ENCODE measurements at places on chromosomes 3 and 15.

DNA sequence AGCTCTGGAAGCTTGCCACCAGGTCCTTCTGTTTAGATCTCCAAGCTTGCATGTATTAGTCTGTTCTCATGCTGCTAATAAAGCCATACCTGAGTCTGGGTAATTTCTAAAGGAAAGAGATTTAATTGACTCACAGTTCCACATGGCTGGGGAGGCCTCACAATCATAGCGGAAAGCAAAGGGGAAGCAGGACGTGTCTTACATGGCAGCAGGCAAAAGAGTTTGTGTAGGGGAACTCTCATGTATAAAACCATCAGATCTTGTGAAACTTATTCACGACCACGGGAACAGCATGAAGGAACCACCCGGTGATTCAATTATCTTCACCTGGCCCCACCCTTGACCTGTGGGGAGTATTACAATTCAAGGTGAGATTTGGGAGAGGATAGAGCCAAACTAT is 147.0 kb upstream of the PROK2 start:
- DNase-seq, result no peak

DNA sequence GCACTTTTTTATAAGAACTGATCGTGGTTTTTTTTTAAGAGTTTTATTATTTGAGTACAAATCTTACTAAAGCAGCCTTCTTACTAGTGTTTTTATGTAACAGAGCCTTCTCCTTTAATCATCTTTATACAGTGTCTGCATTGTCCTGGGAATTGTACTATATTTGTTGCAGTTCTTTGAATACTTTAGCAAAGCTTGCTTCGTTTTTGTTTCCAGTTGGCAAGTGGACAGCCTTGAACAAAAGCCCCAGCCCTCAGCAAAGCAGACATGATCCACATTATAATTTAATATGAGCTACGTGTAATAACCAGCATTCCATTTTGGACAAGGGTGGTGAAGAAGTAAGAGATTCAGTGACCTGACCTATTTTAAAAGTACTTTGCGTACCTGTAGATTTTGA is 112.2 kb upstream of the FLNB start:
- no peak for DNase-seq

DNA sequence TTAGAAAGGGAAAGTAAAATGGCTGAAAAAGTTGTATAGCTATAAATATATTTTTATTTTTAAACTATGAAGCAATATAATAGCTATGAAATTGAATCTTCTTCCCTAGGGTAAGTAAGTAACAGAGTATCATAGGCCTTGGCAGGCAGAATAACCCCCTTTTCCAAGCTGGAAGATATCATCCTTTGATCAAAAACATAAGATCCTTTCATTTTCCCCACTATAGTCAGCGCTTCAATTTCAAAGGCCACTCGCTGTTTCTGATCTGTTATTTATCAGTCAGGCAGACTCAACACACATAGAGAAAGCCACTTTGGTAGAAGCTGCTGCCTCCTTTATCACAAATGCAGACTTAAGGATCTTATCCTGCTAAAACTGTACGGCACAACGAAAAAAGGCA is 74.0 kb upstream of the UBE2E2 start:
- no peak for DNase-seq

DNA sequence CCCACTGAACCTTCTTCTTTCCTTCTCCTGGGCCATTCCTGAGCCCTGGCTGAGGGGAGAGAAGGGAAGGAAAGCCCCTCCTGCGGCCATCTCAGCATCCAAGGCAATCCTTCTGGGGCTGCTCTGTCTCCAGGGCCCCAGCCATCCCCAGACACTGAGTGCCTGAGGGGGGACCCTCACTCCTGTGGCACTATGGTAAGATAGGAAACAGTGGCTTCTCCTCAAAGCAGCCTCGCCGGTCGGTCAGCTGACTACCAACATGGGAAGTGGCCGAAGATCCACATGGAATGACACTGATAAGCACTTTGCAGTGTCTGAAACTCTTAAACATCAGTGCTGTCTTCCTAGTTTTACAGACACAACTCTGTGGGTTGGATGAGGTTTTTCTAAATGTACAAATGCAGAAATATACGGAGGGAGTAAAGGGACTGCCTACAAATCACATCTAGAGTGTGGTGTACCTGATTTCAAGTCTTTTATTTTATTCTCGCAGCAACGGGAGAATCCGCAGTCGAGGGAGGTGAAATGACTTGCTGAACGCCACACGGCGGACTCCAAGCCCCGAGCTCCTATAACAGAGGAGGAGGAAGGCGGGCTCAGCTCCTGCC is 973 bp upstream of the ITPKA start:
- no peak for DNase-seq

GRCh38 chr3:197471221-197472010 is 84.4 kb downstream of the BDH1 start:
- no peak for DNase-seq

GRCh38 chr3:71039332-71039731 is 544.2 kb downstream of the FOXP1 start:
- DNase-seq, result no peak

- no peak for DNase-seq
Measured at GRCh38 chr3:58129041-58129770, 81.6 kb downstream of the DNASE1L3 start.

GRCh38 chr15:62046078-62046743 is 14.0 kb downstream of the VPS13C start:
- DNase-seq, result no peak

- DNase-seq, result no peak
Measured at GRCh38 chr3:165476399-165477060, 280.3 kb upstream of the SLITRK3 start.

DNA sequence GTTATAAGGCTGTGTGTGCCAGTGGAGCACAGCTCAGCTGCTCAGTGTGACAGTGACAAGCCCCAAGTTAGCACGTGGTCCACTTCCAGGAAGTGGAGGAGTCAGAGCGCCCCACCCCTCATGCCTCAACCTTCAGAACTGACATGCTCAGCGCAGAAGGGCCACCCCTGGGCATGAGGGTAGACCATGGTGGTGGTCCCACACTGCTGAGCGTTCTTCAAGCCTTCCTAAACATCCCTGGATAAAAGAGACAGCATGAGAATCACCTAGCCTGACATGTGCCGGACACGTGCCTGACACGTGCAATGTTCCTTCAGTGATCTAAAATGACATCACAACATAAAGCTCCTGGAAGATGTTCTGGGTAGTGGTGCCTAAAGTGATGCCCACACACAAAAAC is 16.8 kb downstream of the ATP10A start:
- DNase-seq, result no peak

DNA sequence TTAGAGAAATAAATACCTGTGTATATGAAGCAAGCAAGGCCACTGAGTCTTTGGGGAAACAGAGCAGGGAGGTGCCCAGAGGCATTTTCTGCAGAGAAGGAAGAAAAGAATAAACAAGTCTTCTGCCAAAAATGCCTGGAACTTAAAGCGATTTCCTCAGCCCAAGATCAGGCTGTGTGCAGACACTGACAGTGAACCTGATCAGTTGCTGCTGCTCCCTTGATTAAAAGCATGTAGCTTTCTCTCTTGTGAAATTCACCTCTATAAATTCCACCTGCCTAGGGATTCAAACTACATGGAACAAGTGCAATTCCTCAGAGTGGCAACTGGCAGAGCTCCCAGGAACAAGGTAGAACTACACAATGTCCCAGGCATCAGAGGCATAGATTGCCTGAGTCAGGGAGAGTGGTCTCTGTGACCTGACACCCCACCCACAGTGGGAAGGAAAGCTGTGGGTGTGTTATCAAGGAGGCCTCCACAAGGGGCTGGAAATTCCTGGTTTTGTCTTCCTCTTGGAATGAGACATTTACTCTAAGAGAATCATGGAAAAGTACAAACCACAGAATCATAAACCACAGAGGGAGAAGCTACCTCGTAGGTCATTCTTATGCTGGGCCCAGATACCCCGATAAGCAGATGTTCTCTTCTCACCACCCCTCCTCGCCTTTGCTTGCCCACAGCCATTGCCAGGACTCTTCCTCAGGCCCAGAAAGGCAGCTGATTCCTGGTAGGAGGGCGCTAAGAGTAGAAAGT is 1.8 kb upstream of the ZBTB38 start:
- no peak for DNase-seq

GRCh38 chr15:65824941-65825544 is 33.0 kb upstream of the DENND4A start:
- no peak for DNase-seq

- DNase-seq, result no peak
Measured at GRCh38 chr15:41695750-41696436, 35.7 kb downstream of the MGA start.

GRCh38 chr15:92385096-92385495 is 8.6 kb upstream of the ST8SIA2 start:
- DNase-seq, result no peak

DNA sequence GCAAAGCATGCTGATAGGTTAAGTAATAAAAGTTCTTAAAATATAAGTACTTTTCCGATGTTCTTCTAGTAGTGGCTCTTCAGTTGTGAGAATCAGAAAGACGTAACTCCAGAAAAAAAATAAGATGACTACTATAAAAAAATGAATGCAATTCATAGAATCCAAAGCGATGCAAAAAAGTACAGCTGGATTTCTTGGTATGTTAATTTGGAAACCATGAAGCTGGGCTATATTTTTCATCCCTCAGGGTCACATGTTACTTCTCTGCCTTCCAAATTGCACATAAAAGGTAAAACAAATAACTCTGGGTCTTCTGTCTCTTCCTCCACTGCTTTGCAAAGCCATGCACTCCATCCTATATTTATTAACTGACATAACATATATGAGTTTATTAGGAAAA is 843.9 kb upstream of the DPPA4 start:
- no peak for DNase-seq

DNA sequence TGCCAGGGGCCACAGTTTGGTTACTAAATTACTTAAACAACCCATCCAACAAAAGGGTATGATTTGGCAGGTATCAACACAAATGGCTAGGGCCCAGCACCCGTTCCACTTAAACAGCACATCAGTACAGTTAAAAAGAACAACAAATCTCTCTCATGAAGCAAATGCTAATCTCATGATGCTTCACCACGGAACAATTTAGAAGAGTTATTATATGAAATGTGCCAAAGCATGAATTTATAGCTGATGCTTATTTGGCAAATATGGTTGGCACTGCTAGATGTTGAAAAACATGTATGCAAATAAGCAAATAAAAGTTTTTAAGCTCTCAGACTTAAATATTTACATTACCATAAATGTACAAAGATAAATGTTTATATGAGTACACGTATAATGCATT is 2.3 kb downstream of the PEAK1 start:
- DNase-seq, result no peak

DNA sequence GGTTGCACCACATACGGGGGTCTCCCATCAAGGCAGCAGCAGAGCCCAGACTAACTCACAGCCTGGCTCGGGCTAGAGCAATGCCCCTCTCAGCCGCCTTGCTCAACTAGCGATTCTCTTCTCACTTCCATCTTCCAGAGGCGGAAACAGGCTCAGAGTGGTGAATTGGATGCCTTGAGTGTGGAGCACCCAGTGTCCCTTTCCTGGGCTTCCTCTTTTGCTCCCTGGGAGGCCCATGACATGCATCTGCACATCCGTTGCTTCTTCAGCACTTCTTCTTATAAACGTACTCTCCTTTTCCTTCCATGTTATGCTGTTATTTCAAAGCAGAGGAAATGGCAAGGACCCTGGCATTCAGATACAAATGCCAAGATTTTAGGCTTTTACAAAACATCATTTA is 2.1 kb upstream of the IQSEC1 start:
- DNase-seq, result no peak

DNA sequence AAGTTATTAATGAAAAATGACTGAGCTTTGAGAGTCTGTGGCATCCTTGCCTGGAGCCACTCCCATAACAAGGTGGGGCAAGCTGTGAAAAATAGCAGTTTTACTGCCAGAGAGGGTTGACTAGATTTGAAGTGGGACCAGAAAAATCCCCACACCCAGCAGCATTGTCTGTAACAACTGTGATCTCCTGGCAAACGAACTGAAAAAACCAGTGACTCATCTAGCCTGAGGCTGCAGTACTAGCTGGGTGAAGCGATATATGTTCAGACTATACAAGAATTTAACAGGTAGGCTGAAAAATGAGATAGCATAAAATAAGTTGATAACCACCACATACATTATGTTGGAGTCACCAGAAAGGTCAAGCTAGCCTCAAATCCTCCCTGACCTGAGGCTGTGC is 64.0 kb downstream of the DPH6 start:
- DNase-seq, result no peak

- DNase-seq, result no peak
Measured at GRCh38 chr3:43748179-43748578, 57.4 kb downstream of the ABHD5 start.

- DNase-seq, result no peak
Measured at GRCh38 chr3:15964605-15965442, 167.0 kb upstream of the ANKRD28 start.

DNA sequence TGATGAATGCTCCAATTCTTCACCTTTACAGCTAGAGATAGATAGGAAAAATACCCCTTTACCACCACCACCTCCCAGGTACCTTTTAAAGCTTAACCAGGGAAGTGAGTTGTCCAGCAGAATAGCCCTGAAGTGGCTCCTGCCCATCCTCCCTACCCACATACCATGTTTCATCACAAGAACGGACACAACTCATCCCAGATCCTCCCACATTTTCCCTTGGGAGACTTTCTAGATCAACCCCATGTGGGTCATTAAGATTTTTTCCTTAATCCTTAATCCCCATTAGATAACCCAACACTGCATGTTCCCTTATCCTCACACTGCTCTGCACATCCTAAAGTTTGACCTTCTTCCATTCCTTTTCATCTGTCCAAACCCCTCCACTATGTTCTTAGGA is 69.3 kb downstream of the CHST2 start:
- no peak for DNase-seq

GRCh38 chr3:27511724-27512422 is 27.7 kb upstream of the SLC4A7 start:
- no peak for DNase-seq

- DNase-seq, result no peak
Measured at GRCh38 chr3:102114264-102114979, 265.1 kb downstream of the NFKBIZ start.

DNA sequence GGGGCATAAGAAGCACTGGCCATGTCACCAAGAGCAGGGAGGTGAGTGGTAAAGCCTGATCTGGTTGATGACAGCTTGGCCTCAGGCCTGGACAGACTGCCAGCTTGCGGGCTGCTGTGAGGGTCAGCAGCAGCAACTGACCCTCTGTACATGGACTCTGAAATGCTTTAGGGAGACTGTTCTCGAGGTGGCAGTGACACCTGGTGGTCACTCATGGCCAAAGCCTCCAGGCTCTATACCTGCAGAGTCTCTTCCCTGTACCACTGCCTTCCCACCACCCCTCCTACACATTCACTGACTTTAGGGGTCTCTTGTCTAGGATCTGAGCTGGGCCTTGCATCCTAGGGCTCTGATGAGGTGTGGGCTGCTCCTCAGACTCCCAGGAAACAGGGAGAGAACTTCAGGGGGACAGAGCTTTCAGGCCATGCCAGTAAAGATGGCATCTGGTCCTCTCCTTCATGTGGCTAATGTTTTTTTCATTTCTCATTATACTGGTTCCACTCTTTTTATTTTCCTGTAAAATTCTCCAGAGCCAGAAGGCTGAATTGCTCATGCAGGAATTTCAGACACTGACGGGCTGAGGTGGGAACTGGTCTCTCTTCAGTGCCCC is 17.2 kb upstream of the TIMP4 start:
- DNase-seq, result no peak
